CD4-positive, alpha-beta T cell (primary cell): ENCODE measurements at places on chromosomes 4 and X. TPM values are rescaled to one million over a fixed set of nuclear protein-coding genes. Genes with fewer than 3 reads are reported as not detected.

GRCh38 chrX:1164322-1165288, 47.8 kb downstream of the CRLF2 start:
- H3K4me1 ChIP-seq = peaks cover 8% of the 10 kb centered on the region
- peak; percentile 23 for DNase-seq
- no peak overlapping the region for H3K27ac ChIP-seq
- no peak overlapping the region for H3K4me3 ChIP-seq
- H3K36me3 ChIP-seq = no peaks in the 10 kb centered on the region

DNA sequence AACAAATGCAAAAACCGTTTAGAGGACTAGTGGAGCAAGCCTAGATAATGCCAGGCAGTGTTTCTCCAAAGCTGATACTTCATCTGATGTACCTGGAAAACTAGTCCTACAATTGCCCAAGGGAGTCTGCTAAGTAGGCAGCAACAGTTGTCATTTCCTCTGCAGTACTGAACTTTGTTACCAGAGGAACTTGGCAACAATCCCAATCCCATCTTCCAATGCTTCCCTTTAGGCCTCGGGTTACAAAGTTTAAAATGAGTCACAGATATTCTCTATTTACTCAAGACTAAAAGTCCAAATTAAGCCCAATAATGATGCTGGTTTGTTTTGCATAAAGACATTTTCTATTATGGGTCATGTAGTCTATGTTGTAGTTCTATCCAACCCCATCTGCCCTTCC, 120.0 kb upstream of the GLRA2 start:
- peaks cover 2% of the 10 kb centered on the region for H3K27me3 ChIP-seq
- no peak overlapping the region for H3K27ac ChIP-seq
- H3K36me3 ChIP-seq = no peaks in the 10 kb centered on the region
- no peaks in the 10 kb centered on the region for H3K4me1 ChIP-seq
- DNase-seq = no peak

- no peak overlapping the region for H3K4me3 ChIP-seq
- H3K36me3 ChIP-seq = peaks cover 7% of the 10 kb centered on the region
- H3K27ac ChIP-seq = no peak overlapping the region
- no peaks in the 10 kb centered on the region for H3K27me3 ChIP-seq
- H3K4me1 ChIP-seq = peaks cover 53% of the 10 kb centered on the region
Observed at GRCh38 chr4:2591189-2591588, 54.7 kb downstream of the FAM193A start.

DNA sequence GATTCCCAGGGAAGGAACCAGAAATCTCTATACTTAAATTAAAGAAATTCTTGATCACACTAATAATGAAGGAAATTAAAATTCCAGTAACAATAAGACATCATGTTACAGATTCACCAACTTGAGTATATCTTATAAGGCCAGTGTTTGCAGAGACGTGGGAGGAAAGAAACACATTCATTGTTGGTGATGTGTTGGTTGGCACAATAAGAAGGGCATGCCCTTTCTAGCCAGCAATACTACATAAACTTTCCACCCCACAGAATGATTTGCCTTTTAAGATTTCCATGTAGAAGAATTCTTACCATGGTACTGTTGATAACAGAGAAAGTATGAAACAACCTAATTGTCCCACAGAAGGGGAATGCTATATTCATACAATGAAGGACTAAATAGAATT, 581.5 kb downstream of the STIM2 start:
- no peaks in the 10 kb centered on the region for H3K27me3 ChIP-seq
- H3K4me1 ChIP-seq = no peaks in the 10 kb centered on the region
- no peak for DNase-seq
- H3K27ac ChIP-seq = no peak overlapping the region

DNA sequence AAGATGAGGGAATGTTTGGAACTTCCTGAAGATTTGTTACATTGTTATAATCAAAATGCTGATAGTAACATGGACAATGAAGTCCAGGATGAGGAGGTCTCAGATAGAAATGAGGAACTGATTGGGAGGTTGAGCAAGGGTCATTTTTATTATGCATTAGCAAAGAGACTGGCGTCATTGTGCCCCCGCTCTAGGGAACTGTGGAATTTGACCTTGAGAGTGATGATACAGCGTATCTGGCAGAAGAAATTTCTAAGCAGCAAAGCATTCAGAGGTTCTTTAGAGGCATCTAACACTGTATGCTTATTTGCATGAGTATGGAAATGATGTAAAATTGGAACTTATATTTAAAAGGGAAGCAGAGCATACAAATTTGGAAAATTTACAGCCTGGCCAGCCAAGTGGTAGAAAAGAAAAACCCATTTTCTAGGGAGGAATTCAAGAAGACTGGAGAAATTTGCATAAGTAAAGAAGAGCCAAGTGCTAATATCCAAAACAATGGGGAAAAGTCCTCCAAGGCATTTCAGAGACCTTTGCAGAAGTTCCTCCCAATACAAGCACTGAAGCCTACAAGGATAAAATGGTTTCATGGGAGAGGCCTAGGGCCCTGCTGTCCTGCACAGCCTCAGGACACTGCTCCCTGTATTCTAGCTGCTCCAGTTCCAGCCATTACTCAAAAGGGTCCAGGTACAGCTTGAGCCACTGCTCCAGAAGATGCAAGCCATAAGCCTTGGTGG, 483.0 kb upstream of the NDST4 start:
- no peaks in the 10 kb centered on the region for H3K27me3 ChIP-seq
- no peak for DNase-seq
- H3K27ac ChIP-seq = no peak overlapping the region
- no peaks in the 10 kb centered on the region for H3K36me3 ChIP-seq
- no peak overlapping the region for H3K4me3 ChIP-seq
- H3K4me1 ChIP-seq = no peaks in the 10 kb centered on the region

DNA sequence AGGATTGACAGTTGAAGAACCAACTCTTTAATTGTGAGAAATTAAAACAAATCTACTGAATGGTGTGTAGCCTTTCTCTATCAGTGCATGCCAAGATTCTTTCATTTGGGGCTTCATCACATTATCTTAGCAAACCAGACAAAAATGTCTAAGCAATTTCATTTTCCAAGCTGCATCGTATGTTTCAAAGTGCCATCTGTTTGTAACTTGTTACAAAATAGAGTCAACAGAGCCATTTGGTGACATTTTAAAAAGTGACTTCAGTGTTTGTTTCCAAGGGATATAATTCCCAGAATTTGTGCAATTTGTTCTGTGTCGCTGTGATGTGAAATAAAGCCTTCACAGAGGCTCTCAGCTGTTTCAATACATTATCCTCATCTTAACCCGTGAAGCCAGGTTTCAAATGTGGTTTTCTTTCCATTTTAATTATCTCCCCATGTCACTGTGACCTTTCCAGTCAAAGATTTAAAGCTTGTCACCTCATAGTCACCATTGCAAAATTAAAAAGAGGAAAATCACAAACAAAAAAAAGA, 46.0 kb upstream of the C1QTNF7 start:
- H3K27ac ChIP-seq = no peak overlapping the region
- no peaks in the 10 kb centered on the region for H3K27me3 ChIP-seq
- H3K4me1 ChIP-seq = no peaks in the 10 kb centered on the region
- H3K36me3 ChIP-seq = no peaks in the 10 kb centered on the region
- H3K4me3 ChIP-seq = no peak overlapping the region
- no peak for DNase-seq

DNA sequence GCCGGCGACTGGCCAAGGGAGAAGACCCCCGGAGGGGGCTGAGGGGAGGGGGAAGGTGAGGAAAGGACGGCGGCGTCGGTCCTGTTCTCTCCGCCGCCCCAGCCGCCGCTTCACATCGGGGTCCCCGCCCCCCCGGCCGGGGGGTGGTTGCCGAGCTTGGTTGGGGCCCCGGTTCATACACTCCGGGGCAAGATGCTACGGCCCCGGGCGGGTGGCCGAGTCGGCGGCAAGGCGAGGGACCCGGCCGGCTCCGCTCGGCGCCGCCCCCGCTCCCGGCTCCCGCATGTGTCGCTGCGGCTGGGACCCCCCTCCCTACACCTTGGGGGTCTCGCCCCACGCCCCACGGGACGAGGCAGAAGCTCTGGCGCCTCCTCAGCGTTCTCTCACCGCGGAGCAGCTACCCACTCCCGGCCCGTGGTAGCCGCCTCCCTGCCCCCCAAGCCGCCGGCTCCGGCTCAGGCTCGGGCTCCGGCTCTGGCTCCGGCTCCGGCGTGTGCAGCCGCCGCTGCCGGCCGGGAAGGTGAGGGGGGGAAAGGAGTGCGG, 461 bp downstream of the FBXW7 start:
- H3K36me3 ChIP-seq = peaks cover 20% of the 10 kb centered on the region
- H3K4me3 ChIP-seq = peak overlapping the region; percentile 84
- no peaks in the 10 kb centered on the region for H3K27me3 ChIP-seq

DNA sequence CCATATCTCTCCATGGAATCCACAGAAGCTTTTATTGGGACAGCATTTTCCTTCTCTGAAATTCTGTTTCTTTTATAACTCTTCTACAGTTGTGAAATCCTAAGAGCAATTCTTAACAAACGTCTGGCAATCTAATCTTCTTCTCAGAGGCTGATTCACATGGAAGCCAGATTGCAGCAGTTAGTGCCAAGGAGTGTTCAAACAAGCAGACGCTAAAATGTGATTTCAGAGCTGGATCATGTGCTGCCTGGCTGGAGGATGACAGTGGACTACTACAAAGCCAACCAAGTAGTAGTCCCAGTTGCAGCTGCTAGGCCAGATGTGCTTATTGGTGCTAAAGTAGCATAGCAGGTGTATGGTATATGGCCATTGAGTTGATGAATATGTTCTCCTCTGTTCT, 27.7 kb upstream of the GLRB start:
- no peak overlapping the region for H3K27ac ChIP-seq
- DNase-seq = no peak
- no peaks in the 10 kb centered on the region for H3K27me3 ChIP-seq
- no peaks in the 10 kb centered on the region for H3K4me1 ChIP-seq
- no peaks in the 10 kb centered on the region for H3K36me3 ChIP-seq

DNA sequence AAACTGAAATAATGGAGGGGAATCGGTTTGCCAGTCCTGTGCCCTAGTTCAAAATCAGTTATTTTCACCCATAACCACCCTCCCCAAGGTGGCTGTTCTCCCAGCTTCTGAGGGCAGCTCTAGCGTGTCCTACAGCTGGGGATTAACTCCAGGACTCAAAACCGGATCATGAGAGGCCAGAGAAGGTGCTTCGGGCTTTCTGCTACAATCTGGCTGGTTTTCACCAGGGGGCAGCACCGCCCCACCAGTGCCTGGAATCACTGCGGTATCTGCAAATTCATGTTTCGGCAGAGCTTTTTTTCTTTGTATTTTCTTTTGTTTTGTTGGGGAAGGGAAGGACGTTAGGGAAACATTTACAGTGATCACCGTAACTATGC, 28.4 kb downstream of the PDHA1 start:
- DNase-seq = peak; percentile 54
- no peaks in the 10 kb centered on the region for H3K27me3 ChIP-seq
- H3K4me1 ChIP-seq = peaks cover 11% of the 10 kb centered on the region
- H3K27ac ChIP-seq = no peak overlapping the region

The NUDT10 gene
- not detected for total RNA-seq

The TXK gene
- 67.0 TPM for total RNA-seq

The TENM3 gene
- not detected for total RNA-seq

The PRICKLE3 gene
- 1.8 TPM for total RNA-seq
